Left ventricle myocardium inferior (tissue), 1 donor: ENCODE measurements at places on chromosomes 13 and 19.

DNA sequence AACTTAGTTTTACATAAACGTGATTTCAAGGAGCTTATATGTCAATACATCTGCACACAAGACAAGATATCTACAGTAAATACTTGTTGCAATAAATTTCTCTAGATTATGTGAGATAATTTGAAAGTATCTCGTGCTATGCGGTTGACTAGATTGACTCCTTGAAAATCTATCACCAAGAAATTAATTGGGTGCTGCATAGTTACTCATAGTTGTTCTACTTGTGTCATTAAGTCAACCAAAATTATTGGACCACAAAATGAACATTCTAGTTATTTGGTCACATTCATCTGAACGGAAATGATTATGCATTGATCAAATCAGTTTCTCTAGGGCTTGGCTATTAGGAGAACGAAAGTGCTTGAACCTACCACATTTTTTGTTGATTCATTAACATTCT is 2291.5 kb downstream of the PCDH9 start:
- no peak for DNase-seq

DNA sequence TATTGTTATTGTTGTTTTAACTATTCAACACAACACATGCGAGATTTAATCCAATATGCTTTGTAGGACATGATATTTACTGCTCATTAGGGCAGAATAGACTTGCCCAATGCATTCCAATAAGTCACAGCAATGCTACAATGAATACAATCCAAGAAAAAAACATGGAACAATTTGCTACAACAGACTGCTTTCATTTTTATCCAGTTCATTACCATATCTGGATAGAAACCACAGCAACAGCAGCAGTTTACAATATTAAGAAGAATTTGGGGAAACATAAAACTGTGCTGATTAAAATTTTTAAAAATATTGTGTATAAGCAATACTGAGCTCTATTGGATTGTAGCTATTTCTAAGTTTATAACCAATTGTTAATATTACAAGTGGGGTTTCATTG is 833.0 kb downstream of the DIAPH3 start:
- DNase-seq: no peak

DNA sequence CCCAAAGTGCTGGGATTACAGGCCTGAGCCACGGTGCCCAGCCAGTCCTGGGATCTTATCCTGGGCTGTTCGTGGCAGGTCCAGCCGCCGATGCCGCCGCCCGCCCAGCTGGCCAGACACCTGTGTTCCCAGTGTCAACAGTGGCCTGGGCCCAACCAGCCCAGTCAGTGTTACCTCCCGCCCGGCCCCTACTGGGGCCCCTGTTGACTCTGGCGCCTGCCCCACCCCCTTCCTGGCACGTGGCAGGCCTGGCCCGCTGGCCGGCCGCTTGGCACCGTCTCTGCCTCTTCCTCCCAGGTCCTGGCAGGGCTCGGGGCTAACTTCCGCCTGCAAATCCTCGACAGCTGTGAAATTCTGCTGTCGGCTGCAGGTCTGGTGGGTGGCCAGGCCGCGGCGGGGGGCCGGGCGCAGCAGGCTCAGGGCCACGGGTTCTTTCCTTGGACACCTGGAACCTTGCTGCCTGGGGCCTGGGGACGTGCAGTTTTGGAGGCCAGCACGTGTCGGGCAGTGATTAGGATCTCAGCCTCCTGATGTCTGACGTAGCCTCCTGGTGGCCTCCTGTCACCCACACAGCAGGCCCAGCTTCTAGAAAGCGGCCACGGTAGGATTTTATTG is 9.1 kb downstream of the ARID3A start:
- DNase-seq: peak; percentile 88

- DNase-seq: no peak
These were observed 661.0 kb upstream of the MIR17HG start for GRCh38 chr13:90686442-90686841.

DNA sequence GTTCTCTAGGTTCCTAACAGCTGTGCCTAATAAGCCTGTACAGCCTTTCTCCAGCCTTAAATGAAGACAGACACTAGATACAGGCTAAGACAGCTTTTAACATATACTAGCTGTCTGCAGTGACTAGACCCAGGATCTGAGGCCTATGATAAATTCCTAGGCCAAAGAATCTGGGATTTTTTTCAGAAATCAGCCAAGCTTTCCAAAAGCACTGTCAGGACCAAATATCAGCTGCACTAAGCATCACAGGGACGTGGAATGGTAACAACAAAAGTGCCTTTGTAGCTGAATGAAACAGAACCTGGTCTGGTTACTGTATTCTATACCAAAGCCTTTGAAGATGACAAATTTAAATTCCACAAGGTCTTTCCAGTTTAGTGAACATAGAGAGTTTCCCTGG is 77.9 kb upstream of the DOCK9 start:
- no peak for DNase-seq

GRCh38 chr19:44824761-44825160 is 15.9 kb downstream of the BCAM start:
- no peak for DNase-seq

- DNase-seq: no peak
These were observed 37.7 kb downstream of the LHFPL6 start for GRCh38 chr13:39565036-39565949.

- DNase-seq: no peak
These were observed 1.6 kb downstream of the PRR36 start for GRCh38 chr19:7872306-7873204.

- peak; percentile 31 for DNase-seq
These were observed 5.3 kb downstream of the CARM1 start for GRCh38 chr19:10876459-10877240.

DNA sequence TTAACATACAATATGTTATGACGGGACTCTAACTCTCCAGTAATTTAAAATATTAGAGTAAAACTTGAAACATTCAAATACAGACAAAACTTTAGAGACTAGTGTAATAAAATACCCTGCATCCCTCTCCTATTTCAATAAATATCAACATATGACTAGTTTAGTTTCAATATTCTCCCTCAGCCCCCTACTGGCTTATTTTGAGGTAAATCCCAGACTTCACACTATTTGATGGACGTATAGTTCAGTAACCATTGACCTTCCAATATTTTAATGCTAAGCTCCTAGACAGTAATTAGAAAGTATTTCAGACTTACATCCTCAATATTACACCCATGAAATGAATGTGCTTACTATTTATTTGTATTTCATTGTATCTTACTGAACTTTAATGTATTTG is 180.7 kb upstream of the STARD13 start:
- no peak for DNase-seq

- no peak for DNase-seq
These were observed 3.8 kb upstream of the KCTD12 start for GRCh38 chr13:76890021-76890420.

DNA sequence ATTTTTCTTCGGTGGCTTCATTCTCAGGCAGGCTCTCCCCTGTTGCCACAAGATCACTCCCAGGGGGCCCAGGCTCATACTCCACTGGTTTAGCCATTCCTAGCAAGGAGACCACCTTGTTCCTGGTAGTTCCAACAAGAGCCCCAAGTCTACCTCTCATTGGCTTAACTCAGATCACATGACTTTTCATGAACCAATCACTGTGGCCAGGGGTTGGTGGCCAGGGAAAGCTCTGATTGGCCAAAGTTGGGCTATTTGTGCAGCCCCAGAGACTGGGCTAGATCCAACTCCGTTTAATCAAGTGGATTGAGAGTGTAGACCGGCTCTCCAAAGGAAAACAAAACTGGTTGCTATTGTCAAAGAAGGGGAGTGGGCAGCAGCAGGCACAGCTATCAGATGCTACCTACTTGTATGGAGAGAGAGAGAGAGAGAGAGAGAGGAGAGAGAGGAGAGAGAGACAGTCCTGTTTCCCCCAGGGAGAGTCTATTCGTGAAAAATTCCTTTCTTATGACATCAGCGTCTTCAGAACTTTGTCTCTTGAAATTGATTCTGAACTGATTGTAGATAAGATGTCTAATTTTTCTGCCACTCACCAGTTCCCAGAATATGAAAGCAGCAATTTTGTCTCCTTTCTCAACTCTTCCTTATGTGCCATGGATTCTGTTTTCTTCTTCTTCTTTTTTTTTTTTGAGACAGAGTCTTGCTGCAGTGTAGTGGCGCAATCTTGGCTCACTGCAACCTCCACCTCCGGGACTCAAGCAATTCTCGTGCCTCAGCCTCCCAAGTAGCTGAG is 5.9 kb downstream of the CEACAM19 start:
- no peak for DNase-seq

GRCh38 chr13:32409001-32409313 is 19.0 kb downstream of the N4BP2L1 start:
- DNase-seq: no peak

DNA sequence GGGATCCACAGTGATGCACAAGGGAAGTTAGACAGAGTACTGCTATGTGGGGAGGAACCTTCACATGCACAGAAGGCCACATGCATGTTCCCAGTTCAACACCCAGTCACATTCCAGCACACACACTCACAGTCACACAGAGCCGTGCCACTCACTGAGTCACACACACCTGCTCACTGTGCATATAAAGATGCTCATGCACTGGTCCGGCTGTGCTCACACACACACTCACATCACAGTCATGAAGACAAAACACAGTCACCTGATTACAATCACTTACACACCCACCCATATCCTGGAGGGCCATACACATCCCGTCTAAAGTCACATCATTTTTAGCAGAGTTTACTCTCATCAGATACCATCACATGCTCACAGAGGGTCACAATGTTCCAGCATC is 478 bp downstream of the CLC start:
- DNase-seq: no peak

DNA sequence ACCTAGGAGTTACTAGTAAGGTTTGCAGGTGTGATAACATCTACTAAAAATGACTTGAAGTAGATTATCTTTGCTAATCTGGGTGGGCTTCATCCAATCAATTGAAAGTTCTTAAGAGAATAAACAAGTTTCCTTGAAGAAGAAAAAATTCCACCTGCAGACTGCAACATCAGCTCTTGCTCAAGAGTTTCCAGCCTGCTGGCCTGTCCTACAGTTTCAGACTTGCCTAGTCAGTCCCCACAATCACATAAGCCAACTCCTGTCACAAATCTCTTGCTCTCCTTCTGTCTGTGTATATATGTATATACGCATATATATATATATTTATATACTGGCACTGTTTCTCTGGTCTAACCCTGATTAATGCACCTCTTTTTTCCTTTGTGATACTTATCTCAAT is 67.3 kb upstream of the ITM2B start:
- DNase-seq: no peak

DNA sequence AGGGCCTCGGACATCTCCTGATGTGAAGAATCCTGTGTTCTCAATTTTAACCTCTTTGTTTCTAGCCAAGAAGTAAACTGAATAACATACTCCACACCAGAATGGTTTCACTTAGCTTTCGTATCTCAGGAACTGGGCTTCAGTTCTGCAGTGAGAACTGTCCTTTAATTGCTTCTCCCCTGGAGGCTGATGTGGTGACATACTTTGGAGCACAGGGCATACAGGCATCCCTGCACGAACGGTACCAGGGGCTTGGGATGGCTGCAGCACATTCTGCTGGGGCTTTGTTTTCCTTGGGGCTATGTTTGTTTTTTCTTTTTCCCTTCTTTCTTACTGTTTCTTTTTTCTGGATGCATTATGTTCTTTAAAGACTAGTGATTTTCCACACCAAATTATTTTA is 230.5 kb downstream of the TM9SF2 start:
- DNase-seq: no peak

- DNase-seq: peak; percentile 85
These were observed 50.8 kb downstream of the ATP11A start for GRCh38 chr13:112740502-112741131.

- DNase-seq: no peak
These were observed 5.6 kb downstream of the GDF15 start for GRCh38 chr19:18391509-18392075.

DNA sequence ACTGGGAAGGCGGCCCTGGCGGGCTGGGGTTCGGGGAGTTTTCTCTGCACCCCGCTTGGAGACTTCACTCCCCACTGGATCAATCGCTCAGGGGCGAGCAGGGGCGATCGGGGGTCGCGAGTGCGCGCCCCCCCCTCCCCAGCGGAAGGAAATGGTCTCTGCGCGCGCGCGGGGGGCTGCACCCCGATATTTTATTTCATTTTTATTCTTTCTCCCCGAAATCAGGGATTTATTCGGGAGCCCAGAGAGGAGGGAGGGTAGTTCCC is 421 bp downstream of the ARID3A start:
- no peak for DNase-seq

- DNase-seq: peak; percentile 76
These were observed 180.5 kb downstream of the COL4A1 start for GRCh38 chr13:110126391-110126961.

DNA sequence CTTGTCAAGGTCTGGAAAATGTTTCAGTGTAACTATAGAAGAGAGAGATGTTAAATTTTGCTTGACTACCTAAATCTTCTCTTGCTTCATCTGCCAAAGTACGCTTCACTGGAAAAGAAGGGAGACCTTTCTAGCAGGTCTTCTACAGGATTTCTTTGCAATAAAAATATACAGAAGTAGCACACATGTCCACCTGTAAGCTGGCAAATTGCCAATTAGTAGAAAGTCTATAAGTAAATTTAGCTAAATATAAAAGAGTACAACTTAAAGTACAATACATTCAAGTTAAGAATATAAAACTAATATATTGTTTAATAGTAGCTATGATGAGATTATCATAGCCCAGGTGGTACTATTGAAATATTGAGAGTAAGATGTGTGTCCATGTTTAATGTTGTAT is 128.5 kb upstream of the EDNRB start:
- DNase-seq: no peak

DNA sequence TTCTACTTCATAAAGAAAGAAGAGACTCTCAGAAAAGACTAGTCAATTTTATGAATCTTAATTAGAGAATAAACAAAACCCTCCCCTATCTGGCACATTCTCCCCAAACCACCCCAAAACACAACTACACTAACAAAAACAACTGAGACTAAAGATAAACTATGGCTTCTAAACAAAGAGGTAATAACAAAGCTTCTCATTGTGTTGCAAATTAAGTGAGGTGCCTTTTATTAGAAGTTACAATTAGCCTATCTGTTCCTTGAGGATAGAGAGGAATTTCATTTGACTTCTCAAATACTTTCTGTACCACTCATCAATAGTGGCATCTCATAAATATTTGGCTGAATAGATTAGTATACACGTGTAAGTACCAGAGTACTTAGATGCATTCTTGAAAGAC is 1196.2 kb downstream of the PCDH9 start:
- no peak for DNase-seq

DNA sequence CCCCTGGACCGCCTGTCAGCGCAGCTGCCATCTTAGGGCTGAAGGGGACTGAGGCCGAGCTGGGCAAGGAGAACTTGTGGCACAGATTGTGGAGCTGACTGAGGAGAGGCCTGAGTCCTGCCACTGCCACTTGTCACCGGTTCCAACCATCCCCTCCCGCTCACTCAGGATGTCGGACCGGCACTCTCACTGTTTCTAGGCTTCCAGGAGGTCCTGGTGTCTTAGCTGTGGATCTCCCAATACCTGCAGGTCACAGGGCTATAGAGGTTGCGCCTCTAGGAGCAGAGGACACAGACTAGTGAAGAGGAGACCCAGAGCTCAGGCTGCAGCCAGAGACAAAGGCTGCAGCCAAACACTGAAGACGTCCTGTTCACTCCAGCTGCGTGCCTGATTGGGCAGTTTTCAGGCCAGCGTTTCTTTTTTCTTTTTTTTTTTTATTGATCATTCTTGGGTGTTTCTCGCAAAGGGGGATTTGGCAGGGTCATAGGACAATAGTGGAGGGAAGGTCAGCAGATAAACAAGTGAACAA is 15.3 kb upstream of the ZNF486 start:
- no peak for DNase-seq

- no peak for DNase-seq
These were observed 379.4 kb upstream of the DACH1 start for GRCh38 chr13:72246396-72246795.
